ENCODE measurements at places on chromosomes 1 and 21.
A peak's percentile ranks its signal among the peaks of the same experiment; 100 is the strongest.

DNA sequence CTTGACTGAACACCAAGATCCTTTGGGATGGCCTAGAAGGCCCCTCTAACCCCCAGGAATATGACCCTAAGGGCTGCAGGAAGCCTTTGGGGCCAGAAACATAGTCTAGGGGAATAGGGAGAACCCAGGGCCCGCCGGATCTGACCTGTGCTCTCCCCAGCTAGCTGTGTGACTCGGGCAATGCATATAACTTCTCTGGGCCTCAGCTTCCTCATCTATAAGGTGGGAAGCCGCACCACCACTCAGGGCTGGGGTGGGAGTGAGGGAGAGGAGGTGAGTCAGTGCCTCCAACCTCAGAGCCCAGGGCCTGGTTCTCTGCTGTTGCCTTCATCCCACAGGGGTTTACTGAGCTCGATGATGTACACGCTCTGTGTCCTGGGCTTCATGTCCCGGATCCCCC, 434.4 kb downstream of the PTPRU start:
- no peak for DNase-seq

- no peak for DNase-seq
Measured at GRCh38 chr1:61227857-61228550, 145.6 kb downstream of the NFIA start.

DNA sequence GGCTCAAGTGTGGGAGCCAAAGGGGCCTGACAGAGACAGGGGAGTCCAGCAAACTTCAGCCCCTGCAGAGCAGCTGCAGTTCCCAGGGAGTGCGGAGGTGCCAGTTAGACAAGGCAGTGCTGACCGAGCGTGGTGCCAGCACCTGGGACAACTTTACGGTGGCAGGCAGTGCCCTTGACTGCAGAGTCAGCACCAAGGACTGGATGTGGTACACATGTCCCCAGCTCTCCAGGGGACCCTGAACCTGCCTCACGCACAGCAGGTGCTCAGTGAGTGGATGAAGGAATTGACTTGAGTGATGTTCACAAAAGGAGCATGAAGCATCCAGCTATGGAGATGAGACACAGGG, 296.5 kb downstream of the SIPA1L2 start:
- no peak for DNase-seq

- no peak for DNase-seq
Measured at GRCh38 chr1:157842939-157843338, 1.3 kb upstream of the CD5L start.

DNA sequence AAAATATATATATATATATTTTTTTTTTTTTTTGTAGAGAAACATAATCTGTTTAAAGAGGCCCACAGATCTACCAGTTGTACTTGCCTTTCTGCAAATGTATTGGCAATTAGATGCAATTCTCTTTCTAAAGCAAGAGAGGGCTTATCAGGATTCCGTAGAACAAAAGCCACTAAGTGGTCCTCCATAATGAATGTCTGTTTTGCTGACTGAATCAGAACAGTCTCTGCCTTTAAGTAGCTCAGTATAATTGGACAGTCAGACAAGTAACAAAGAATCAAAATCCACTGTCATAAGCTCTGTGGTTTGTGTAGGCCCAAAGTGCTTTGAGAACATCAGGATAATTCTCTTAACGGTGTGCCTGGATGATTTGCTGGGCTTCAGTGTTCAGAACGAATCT, 17.3 kb downstream of the SARS1 start:
- DNase-seq: no peak

DNA sequence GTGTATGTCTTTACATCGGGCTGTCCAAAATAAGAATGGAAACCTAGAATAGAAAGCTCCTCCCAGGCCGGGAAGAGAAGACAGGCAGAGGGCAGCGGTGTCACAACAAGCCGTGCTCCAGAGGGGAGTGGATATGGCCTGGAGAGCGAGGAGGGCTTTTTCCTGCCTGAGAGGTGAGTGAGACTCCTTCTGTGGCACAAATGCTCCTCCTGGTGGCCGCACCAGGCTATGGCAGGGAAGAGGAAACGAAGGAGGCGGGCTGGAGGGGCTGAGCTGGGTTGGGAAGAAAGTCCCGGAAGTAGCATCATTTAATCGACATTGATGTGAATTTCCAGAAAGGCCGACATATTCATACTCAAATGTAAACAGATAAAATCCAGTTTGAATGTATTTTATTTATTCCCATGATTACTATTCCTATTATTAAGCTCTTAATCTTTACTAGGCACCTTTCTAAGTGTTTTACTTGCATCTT, 54.7 kb downstream of the MEF2D start:
- DNase-seq: peak; percentile 50

GRCh38 chr1:76955652-76956051, 88.4 kb downstream of the ST6GALNAC5 start:
- no peak for DNase-seq

DNA sequence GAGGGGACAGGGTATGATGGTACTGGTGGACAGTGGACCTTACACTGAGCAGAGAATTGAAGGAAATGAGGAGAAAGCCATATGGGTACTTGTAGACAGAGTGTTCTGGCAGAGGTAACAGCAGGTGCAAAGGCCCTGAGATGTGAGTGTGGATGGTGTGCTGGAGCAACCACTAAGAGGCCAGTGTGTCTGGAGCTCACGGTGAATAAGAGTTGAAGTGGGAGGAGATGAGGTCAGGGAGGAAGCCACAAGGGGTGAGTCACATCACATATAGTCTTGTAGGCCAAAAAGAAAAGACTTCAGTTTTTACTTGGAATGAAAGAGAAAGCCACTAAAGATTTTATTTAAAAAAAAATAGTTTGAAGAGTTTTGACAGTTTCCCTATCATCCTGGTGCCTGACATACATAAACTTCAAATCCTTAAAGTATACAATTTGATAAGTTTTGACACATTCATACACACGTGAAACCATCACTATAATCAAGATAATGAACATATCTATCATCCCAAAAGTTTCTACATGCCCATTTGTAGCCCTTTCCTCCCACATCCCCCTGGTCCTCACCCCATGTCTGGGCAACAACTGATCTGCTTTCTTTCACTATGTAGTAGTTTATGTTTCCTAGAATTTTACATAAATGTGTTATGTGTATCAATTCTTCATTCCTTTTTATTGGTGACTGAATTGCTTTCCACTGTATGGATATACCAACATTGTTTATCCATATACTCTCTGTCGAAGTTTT, 148.4 kb downstream of the GPATCH2 start:
- no peak for DNase-seq

GRCh38 chr1:63797056-63797726, 23.4 kb downstream of the ROR1 start:
- DNase-seq: no peak

GRCh38 chr1:51044834-51045233, 57.2 kb upstream of the C1orf185 start:
- DNase-seq: no peak

DNA sequence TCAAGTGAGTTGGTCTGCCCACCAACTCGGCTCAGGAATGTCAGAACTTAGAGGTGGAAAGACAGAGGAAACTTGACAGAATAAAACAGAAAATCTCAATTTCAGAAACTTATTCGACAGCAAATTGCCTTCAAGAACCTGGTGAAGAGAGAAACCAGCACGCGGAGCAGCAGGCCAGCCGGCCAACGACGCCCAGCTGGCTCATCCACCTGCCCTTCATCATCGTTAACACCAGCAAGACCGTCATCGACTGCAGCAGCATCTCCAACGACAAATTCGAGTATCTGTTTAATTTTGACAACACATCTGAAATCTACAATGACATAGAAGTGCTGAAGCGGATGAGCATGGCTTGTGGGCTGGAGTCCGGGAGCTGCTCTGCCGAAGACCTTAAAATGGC, 350.8 kb upstream of the CAMK1G start:
- DNase-seq: no peak

DNA sequence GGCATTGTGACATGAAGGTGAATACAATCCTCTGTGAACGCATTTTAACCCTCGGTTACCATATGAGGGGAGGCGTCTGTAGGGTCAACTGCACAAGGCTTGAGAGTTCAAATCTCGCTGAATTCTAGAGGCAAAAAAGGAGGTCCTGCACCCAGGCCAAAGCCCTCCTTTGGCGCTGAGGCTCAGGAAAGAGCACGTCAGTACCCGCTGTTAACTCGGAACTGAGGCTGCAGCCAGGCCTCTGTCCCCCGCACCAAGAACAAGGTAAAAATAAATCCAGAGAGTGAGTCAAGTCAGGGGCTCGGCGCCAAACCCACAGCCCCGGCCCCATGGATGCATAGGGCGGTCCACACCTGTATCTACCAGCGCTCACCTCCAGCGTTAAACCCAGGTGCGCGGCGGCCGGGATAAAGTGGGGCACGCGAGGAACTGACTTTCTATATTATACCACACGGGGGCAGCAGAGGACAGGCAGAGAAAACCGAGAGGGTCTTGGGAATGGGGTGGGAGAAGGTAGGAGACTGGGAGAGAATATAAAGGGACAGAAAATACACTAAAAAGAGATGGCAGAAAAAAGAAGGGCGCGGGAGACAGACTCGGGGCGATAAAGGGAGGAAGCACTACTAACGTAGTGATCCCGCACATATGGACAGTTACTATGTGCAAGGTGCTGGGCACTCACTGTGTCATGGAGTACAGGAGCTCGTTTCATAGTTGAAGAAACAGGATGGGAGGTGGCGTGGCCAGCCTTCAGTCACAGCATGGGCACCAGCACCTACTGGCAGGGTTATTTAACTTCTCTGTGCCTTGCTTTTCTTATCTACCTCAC, 54.9 kb downstream of the DMRTA2 start:
- DNase-seq: no peak

- no peak for DNase-seq
Measured at GRCh38 chr1:48387409-48387808, 84.6 kb downstream of the SPATA6 start.

DNA sequence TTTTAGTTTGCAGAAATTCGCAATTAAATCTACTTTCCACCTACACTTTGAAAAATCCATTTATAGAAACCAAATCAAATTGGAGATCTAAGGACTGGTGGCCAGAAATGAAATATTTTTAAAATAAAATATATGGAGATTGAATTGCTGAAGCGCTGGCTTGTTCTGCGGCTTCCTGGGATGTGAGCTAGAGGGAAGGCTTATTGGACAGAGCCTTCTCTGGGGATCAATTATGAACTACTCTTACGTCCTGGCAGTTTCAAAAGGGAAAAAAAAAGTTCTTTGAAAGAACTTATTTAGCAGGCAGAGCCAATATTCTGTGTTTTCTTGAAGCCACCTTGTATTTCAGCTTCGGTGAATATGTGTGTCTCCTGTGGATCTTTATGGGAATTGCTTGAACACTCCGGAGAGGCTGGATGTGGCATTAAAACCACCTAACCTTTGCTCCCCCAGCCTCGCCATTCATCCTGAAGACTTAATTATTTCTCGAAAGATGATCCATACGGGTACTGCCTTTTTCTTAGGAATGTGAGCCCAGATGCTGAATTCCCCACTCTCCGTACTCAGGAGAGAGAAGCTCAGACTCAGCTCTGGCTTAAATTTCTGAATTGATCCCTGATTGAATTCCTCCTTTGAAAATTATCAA, 478.9 kb upstream of the VAMP3 start:
- DNase-seq: no peak

- no peak for DNase-seq
Measured at GRCh38 chr1:217776693-217777092, 145.5 kb downstream of the SPATA17 start.

DNA sequence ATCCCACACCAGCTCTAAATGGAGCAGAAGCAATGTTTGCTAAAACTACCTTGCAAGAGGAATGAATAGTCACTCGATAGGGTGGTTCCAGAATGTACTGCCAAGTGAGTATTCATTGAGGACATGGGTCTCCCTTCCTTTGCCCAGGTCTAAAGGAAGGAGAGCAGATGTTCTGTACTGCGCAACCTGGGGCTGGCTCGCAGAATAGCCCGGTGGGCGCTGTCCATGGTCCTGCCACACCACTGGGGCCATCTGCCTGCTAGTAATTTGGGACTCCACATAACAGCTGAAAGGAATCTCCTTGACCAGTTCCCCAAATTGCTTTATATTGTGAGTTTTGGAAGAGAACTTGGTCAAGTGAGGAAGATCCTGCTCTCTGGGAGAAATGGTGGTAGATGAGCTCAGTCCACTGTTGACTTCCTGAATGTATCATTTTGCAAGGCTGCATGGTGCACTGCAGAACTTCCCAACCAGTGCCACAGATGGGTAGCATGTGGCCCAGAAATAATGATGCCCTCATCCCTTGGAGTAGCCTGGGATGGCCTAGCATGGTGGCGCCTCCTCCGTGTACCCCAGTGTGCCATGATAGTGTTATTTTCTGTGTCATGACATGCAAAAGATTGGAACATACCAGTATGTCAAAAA, 5.7 kb downstream of the SLC6A17 start:
- DNase-seq: no peak

GRCh38 chr1:169120066-169120465, 13.6 kb downstream of the ATP1B1 start:
- DNase-seq: no peak

DNA sequence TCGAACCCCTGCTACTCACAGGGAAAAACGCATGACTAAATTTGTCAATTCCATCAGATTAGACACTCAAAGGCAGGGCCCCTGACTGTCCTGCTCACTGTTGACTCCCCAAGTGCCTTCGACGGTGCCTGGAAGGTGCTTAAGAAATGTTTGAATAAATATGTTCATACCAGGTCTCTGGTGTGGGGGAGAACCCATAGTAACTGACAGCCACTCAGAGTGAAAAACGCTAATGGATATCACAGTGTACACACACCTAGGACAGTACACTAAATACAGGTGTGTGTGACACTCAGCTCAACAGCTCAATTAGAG, 39.7 kb upstream of the WASF2 start:
- no peak for DNase-seq

- no peak for DNase-seq
Measured at GRCh38 chr1:237235091-237235490, 193.1 kb downstream of the RYR2 start.

- DNase-seq: no peak
Measured at GRCh38 chr1:41842326-41842725, 76.4 kb downstream of the HIVEP3 start.

DNA sequence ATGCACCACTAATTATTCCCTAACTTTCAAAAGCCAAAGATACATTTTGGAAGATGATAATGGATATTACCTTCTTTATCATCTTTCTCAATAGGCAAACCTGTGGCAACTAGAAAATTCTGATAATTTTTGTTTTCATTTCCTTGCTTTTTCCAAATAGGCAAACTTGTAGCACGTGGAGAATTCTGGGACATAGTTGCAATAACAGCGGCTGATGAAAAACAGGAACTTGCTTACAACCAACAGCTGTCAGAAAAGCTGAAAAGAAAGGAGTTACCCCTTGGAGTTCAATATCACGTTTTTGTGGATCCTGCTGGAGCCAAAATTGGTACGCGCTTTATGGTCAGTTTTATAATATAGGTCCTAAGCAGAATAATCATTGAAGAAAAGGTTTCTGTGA, 1.5 kb downstream of the FPGT start:
- DNase-seq: no peak

DNA sequence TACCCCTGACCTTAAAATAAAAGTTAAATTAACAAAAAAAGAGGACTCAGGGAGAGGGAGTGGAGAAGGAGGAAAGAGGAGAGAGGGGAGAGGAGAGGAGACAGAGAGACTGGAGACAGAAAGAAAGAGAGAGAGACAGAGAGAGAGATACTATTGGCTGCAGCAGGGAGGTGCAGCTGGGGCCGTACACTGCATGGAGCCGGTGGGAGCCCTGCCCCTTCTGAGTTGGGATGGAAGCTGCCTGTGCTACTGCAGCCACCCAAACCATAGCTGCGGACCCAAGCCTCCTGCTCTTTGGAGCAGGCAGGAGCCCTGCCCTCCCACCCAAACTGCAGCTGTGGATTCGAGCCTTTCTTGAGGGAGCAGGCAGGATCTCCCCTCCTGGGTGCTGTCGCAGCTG, 32.7 kb upstream of the HP1BP3 start:
- no peak for DNase-seq

Data from T-helper 22 cell (primary cell).